Brain (organoid and tissue), 16 donors: ENCODE measurements at places on chromosomes 2 and 18.

DNA sequence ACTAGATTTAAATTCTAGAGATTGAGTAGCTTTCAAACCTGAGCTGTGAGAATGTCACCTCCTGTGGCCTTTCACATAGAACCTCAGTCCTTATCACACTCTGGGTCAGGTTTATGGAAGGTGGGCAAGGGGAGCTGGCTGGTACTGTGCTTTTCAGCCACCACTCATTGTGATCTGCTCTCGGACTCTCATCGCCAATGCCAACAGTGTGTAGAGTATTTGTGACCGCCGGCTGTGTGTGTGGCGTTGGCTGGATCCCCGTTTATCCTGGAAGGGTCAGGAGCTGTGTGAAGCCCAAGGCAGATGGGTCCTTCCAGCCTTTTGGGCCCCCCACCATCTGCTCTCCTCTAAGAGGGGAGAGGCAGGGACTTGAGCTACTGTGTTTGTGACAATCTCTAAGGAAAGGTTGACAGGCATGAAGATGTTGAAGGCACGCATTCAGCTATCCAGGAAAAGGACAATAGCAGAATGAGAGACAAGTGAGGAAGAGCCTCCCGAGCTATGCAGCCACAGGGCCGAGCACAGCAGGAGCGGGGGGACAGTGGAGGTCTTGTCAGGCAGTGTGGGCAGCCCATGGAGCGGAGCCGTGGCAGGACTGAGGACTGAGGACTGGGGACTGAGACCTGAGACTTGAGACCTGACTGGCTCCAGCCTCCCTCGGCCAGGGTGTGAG, 107.1 kb upstream of the TPO start:
- DNase-seq = peak; percentile 8

DNA sequence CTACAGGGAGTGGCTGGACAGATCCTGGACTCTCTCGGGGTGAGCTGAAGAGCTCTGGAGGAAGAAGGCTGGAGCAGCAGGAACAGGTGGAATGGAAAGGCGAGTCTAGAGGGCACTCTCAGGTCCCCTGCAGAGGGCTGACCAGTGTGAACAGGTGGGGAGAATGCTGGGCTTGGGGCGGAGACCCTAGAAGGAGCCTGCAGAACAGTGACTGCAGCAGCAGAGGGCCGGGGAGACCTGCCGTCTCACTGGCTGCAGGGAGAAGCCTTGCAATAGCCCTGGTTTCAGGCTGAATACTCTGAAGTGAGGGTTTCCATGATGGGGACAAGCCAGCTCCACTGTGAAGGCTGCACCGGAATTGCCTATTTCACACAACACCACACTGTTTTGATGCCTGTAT, 626.7 kb upstream of the SALL3 start:
- DNase-seq = no peak

DNA sequence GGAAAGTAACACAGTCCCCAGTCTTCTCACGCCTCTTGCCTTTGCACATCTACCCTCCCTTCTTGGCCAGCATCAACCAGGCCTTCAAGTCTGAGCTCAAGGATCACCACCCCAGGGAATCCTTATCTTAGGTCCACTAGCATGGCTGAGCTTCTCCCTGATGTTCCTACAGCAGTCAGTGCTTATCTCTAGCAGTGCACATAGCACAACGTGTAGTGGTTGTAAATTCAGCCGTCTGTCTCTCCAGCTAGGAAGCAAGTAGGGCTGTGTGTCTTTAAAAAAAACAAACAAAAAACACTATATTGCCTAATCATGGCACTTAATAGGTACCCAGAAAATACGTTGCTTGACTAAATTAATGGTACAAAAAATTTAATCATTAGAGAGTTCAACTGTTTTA, 29.2 kb downstream of the KCNG3 start:
- DNase-seq = no peak

DNA sequence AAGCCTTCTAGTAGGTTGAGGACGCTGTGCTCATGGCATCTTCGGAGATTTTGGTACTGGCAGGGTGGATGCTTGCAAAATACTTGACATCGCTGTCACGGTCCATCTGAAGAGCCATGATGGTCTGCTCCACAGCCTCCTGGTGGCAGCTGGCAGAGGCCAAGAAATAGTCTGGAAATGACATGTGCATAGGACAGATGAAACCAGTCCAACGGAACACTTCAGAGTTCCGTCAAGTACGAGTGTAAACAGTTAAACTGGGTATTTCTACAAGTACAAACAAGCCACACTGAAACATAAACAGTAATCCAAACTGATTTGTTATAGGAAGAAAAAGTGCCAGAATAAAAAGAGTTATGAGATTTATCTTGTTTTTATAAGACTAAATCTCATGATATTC, 66.6 kb downstream of the PPP4R1 start:
- DNase-seq = no peak

DNA sequence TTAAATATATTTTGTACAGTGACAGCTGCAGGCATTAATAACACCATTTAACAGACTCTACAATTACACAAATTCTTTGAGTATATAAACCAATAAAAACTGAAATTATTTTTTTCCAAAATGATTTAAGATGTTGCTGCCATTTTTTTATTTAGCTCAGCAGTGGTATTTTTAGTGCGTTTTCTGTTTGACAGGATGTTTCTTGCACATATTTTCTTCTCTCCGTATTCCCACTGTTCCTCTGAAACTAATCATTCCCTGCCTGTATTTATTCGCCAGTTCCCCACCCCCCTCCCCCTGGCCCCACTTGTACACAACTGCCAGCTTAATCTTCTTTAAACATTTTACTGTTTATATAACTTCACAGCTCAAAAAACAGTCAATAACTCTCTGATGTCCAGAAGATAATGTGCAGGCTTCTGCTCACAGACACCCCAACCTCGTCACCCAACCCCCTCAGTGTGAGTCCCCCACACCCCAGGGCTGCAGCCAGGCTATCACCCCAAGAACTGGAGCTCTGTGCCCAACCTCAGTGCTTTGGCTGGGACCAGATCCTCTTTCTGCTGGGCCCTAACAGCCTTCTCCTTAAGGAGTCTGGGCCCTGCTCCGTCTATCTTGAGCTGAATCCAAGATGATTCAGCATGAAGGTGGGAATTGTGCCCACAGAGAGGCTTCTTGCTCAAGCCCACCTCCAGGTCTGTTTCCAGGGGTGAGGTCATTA, 41.6 kb upstream of the MAP4K4 start:
- DNase-seq = no peak

GRCh38 chr2:227824711-227825110, 11.1 kb downstream of the CCL20 start:
- DNase-seq = no peak

DNA sequence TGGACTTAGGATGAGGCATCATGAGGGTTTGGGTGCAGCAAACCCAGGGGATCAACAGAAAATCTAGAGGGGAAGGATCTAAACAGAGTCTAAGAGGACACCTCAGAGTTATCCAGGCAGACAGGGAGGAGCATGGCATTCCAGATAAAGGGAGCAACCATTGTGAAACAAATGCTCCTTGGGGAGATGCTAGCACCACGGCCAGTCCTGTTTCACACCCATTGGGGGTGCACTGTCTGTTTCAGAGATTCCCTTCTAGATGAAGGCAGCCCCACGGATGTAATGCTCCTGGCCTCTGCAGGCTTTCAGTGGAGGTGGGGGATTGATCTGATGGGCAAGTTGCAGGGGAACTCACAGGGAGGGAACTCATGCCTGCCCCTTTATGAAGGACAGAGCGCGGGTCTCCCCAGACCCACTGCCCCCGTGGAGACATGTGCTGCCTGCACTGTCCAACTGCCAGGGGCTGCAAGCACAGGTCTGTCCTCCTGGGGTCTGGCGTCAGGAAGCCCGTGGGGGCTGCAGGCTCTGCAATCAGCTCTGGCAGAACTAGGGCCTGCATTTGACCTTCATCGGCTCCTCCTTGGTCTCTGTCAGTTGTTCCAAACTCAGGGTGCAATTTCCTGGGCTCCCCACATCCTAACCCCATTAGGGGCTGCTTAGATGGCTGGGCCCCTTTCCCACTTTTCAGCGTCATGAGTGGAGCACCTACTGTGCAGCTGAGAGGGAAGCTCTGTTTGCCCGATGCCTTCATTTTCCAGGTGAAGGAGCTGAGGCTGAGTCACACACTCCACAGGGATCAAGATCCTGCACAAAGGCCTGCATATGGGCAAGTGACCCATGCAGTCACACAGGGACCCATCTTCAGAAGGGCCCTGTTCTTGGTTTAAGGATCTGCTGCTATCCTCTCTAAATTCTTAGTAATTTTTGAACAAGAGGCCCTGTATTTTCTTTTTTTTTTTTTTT, 163.4 kb downstream of the ARL4C start:
- no peak for DNase-seq
